ENCODE measurements at places on chromosomes 2 and 18. TPM values are rescaled to one million over a fixed set of nuclear protein-coding genes. Genes with fewer than 3 reads are reported as not detected.

Gene MLPH
- not detected for total RNA-seq

Gene LAMA1
- not detected for total RNA-seq

Gene EPHA4
- 11.5 TPM for total RNA-seq

Gene CYP27A1
- total RNA-seq = 0.17 TPM

Gene SPEG
- total RNA-seq = 0.39 TPM

Gene SULT6B1
- total RNA-seq = not detected

Gene TMX3
- 66.9 TPM for total RNA-seq

Gene SCLY
- 55.5 TPM for total RNA-seq

Gene MOB4
- total RNA-seq = 25.8 TPM

Gene TUBB6
- total RNA-seq = 15.9 TPM

Gene GALNT14
- 0.27 TPM for total RNA-seq

Gene PLEKHB2
- 73.4 TPM for total RNA-seq

Gene C1D
- total RNA-seq = 23.9 TPM

Gene COLEC11
- not detected for total RNA-seq

Gene CDCA7
- 81.4 TPM for total RNA-seq

Gene AGXT
- total RNA-seq = not detected

Gene MAPK4
- total RNA-seq = not detected

Gene WNT6
- not detected for total RNA-seq

Gene HOXD12
- total RNA-seq = not detected

Gene SNRPD1
- 76.9 TPM for total RNA-seq

Gene GPR75
- total RNA-seq = 4.4 TPM

Gene TACR1
- not detected for total RNA-seq

Gene ANKRD30B
- not detected for total RNA-seq

Gene NAT8
- not detected for total RNA-seq

Gene CYTIP
- 484 TPM for total RNA-seq
